ENCODE measurements at places on chromosomes 7 and 10.

DNA sequence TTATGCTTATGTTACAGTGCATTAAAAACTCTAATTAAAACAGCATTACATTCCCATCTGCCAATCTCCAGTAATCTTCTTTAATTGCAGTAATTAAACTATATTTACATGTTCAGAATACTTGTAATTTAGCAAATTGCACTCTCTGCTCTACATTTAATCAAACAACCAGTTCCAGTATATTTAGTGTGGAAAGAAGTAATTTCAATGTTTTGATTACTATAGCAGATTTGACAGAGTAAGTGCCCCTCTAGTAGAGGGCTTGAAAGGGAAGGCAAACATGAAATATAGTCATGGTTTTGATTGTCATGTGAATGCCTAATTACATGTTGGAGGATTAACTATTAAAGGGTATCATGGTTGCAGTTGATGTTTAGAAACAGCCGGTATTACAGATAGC, 739.7 kb downstream of the AUTS2 start:
- DNase-seq, result no peak

DNA sequence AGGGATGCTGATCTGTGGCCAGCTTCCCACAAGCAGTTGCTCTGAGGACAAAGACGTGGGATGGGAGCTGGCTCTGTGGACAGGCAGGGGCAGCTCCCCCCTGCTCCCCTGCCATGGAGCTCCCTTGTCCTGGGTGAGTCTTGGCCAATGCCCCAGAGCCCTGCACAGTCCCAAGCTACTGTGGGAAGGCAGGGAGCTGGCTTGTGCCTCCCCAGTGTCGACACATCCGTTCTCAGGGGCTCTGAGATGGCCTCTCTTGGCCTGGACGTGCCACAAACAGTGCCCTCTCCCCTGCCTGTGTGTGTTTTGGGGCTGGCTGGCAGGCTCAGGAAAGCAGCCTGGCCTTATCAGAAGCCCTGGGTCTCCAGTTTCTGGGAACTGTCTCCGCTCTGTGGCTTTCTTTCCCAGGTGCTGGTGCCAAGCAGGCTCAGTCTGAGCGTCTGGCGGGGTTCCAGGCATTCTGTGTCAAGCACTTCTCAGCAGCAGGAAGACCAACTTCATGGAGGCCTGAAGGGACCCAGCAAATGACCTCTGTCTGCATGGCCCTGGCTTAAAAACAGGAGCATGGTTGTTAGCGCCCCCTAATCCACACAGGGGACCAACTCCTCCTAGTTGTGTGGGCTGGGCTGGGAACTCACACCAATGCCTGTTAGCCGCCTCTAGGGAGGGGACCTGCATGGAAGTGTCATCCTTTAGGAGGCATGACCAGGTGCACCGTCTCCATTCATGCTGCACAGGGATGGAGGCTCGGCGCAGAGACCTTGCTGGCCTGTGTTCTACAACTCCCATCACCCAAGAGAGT, 375.2 kb downstream of the RPS24 start:
- DNase-seq, result no peak

DNA sequence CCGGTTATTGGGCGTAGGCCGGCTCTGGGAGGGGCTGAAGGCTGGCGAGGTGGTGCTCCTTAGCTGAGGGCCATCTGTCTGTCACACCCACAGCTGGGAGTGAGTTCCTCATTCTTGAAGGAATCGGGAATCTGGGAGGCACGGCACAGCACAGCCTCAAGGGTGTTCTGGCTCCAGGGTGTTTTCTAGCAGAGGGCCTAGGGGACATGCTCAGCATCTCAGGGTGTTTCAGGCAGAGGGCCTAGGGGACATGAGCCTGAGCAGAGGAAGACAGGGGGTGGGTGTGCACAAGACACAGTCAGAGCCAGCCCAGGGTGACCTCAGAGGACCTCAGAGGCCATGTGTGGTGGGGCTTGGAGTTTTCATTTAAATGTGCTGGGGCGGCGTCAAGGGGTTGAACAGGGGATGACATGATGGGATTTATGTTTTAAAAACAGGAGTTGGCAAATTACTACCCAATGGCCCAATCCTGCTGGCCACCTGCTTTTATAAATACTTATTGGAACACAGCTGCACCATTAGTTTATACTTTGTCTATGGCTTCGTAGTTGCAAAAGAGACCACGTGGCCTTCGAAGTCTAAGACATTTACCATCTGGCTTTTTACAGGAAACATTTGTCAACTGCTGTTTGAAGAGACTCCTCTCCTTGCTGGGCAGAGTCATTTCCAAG, 121.6 kb downstream of the PRKAG2 start:
- DNase-seq, result no peak

DNA sequence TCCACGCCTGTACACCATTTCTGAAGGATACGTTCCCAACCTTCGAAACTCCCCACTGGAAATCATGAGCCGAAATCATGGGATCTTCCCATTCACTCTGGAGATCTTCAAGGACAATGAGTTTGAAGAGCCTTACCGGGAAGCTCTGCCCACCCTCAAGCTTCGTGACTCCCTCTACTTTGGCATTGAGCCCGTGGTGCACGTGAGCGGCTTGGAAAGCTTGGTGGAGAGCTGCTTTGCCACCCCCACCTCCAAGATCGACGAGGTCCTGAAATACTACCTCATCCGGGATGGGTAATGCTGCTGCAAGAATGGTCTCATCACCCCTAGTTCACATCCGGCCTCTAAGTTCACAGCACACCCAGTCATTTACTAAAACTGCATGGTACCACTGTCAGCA, 30.3 kb downstream of the PLA2G12B start:
- no peak for DNase-seq

DNA sequence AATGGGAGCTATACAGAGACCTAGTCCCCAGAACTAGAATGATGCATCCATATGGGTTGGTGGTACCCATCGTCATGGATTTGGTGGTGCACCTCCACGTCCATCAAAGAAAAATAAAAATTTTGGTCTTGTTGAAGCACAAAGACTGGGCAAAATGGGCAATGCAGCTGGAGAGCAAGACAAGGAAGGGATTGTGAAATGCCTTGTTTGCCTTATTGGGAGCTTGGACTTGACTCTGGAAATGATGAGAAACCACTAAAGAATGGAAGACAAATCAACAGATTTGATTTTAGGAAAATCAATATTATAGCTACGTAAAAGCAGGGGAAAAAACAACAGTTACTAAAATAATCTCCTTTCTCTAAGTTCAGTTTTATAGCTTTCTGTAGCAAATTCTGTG, 150.9 kb downstream of the CPED1 start:
- DNase-seq, result no peak

DNA sequence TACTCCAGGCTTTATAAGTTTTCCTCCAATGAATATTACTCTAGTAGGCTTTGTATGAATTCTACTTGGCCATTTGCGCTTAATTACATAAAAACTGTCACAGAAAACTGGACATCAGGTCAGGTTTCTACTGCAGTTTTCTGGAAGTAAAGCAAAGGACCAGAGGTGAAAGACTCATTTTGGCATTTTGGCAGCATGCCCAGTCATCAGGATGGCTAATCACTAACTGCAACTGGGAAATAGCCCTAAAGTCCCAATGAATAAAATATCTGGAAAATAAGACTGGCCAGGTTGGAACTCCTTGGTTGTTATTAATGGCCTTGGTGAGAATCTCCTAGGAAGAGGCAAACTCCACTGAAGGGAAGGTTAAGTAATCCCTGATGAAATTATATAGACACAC, 75.5 kb downstream of the COPG2 start:
- DNase-seq, result no peak

DNA sequence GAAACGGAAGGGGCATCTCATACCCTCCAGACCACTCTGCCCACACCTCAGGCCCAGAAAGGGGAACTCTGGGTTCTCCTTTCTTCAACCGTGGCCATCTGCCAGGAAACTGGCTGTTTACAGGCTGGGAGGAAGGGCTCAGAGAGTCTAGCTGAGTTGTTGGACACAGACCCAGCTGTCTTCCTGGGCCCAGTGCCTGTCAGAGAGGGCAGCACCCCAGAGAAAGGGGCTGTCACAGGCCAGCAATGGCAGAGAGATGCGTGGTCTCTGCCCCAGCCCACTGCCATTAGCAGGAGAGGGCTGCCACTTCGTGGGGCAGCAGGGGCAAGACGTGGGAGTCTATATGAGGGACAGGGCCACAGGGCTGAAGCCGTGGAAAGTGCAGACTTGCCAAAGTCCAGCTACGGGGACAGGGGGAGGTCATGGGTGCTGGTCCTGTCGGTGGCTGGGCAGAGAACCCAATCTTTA, 11.0 kb downstream of the GRID1 start:
- no peak for DNase-seq

GRCh38 chr10:63713191-63714144, 192.3 kb downstream of the REEP3 start:
- no peak for DNase-seq

- DNase-seq, result no peak
Observed at GRCh38 chr7:24284699-24285506, 913 bp downstream of the NPY start.

DNA sequence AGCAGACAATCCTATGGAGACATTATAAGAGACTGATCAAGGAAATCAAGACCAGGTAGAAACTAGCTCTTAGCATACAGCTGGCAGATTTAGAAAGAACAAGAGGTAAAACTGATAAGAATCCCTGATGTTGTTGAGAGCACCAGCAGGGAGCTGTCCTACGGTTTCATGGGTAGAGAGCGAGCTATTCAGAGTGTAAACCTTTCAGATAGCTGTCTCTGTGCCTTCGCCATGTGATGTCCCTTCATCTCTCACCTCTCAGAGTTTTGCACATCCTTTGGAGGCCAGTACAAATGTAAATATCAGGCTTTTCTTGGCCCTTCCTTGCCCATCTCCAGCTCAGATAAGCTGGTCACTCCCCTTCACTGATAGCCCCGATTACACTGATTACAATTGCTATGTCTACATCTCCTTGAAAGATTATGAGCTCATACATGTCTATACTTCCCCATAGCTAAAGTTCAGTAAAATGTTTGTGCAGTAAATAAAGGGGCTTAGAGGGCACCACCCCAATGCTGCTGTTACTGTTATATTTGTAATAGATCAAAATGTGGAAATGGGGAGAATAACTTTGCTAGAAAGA, 21.9 kb downstream of the THSD7A start:
- DNase-seq, result no peak

DNA sequence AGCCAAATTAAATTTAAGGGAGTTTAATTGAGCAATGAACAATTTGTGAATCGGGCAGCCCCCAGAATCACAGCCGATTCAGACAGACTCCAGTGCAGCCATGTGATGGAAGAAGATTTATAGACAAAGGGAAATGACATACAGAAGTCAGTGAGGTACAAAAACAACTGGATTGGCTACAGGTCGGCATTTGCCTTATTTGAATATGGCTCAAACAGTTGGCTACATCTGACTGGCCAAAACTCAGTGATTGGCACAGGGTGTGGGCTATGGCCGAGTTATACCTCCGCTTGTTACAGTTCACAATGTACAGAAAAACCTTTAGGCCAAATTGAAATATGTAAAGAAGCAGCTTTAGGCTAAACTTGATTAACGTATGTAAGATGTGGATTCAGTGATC, 30.8 kb upstream of the EIF4H start:
- DNase-seq, result no peak

DNA sequence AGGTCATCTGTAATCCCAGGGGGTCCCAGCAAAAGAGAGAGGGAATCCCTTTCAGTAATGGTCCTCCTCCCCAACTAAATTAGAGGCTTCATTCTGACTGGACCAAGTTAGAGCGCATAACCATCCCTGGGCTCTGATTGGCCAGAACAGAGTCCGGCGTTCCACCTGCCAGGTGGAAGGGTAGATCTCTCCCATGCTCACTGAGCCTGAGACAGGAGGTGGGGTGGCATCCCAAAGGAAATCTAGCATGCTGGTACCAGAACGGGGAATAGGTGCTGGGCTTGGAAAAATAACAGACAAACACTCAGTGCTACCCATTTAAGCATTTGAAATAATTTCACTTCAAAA, 21.0 kb upstream of the TSPAN33 start:
- DNase-seq, result no peak

- no peak for DNase-seq
Observed at GRCh38 chr10:3237530-3237929, 64.9 kb upstream of the PITRM1 start.

GRCh38 chr10:95480901-95481491, 80.2 kb downstream of the SORBS1 start:
- no peak for DNase-seq

DNA sequence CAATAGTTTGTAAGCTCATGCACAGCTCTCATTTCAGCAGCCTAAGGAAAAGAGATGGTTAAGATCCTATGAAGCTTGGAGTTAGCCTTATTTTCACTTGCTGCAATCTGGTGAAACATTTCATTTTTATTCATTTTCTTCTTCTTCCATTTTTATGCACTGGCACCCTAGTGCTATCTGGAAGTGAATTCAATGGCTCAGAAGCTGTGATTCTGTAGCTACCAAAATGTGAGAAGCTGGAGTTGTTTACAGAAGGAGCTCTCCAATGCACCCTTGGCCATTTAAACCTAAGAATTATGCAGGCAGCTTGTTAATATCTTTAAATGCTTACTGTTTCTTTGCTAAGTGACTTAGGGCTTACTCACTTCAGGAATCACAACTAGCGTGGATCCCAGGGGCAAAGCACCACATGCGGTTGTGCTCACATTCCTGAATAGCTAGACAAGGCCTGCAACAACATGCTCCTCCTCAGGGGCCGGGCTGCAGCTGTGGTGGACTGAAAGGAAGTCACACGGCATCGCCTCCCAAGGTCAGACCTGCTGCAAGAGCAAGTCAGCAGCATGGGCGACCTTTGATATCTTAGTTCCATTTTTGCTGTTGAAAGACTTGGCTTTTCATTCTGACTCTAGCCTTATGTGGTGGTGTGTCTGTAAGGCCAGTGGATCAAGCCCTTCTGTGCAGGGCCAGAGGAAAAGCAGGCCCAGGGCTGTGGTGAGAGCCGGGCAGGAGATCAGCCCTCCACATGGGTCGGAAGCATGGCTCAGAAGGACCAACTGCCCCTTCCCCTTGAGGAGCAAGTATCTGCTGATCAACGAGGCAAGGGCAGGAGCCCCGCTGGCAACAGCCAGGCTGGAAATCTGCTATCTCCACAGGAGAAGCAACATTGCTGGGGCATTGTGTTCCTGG, 91.9 kb upstream of the MBL2 start:
- DNase-seq, result no peak

GRCh38 chr7:77353407-77353721, 62.8 kb downstream of the GSAP start:
- no peak for DNase-seq

- no peak for DNase-seq
Observed at GRCh38 chr10:72685264-72685921, 6.5 kb upstream of the MCU start.

DNA sequence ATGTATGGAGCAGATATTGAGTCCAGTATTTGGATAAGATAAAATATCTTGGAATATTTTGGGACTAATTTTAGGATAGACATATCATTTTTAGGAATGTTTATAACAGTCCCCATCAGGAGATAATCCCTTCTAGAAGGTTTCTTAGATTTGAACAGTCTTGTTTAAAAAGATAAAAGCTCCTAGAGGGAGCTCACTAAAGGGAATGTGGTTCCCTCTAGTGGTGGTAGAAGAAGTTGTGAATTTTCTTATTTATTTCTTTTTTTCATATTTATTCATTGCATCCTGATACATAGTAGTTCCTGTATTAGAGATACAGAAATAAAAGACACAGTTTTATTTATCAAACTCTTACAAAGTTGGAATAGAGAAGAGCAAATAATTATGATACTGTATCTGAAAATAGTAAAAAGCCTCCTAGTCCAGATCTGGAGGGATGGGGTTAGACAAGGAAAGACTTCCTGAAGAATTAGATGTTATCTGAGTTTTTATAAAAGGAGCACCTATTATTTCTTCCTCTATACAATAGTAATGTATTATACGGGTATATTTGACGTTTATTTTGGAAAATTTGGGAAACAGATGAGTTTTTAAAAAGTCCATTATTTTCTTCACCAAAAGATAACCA, 24.5 kb upstream of the KLF14 start:
- no peak for DNase-seq

GRCh38 chr7:138196971-138197896, 121.0 kb downstream of the AKR1D1 start:
- no peak for DNase-seq

Data from stimulated activated CD4-positive, alpha-beta T cell treated with anti-CD3 and anti-CD28 coated beads, Interleukin-1b, Interleukin-23, amount 100 ng/mL, for 1 hour (primary cell).